ENCODE measurements at places on chromosomes 2 and 18. TPM values are rescaled to one million over a fixed set of nuclear protein-coding genes. Genes with fewer than 3 reads are reported as not detected.

ZSWIM2 gene
- polyA plus RNA-seq: not detected

- no peak for DNase-seq
These were observed 257.2 kb upstream of the SALL3 start for GRCh38 chr18:78722386-78722785.

GRCh38 chr2:73408198-73408597, 22.6 kb downstream of the ALMS1 start:
- no peak for DNase-seq

TUBB8B gene
- 0.74 TPM for polyA plus RNA-seq

- no peak for DNase-seq
These were observed 52.8 kb upstream of the OTOF start for GRCh38 chr2:26530696-26531095.

DNA sequence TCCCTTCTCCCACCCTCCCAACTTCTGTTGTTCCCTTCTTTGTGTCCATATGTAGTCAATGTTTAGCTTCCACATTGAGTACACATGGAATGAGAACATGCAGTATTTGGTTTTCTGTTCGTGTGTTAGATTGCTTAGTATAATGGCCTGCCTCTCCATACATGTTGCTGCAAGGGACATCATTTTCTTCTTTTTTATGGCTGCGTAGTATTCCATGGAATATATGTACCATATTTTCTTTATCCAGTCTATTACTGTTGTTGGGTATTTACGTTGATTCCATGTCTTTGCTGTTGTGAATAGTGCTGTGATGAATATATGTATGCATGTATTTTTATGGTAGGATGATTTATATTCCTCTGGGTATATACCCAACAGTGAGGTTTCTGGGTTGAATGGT, 42.0 kb downstream of the NUP35 start:
- DNase-seq: no peak

All from GM23338 (cell line).